ENCODE measurements at places on chromosomes 2 and 18.

- no peak for DNase-seq
These were observed 22.2 kb downstream of the INPP5D start for GRCh38 chr2:233082222-233082930.

DNA sequence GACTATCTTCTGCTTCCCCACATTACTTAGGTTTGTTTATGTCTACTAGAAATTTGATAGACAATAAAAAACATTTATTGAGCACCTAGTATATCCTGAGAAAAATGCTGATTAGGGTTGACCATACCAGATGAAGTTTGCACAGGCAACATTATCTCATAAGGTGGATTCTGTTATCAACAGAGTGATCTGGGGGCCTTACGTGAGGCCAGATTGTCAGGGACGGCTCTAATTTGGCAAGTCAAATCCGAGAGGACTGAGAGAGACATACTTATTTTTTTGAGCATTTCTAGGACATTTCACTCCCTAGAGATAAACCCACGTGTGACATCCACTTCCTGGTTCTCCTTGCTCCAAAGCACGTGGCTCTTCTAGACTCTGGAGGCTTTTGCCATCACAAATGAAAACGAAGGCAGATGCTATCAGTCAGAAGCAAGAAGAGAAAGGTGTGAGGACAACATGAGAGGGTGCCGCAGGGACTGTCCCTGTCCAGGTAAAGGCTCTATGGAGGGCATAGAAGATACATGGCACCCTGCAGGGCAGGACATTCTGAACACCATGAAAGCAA lies 168.0 kb upstream of the REV1 start:
- no peak for DNase-seq

- DNase-seq, result no peak
These were observed 260.4 kb upstream of the DSEL start for GRCh38 chr18:67776929-67777328.

- DNase-seq, result no peak
These were observed 1311.1 kb upstream of the NRXN1 start for GRCh38 chr2:52343010-52343409.

GRCh38 chr18:59228351-59228750 lies 8.4 kb downstream of the GRP start:
- no peak for DNase-seq

DNA sequence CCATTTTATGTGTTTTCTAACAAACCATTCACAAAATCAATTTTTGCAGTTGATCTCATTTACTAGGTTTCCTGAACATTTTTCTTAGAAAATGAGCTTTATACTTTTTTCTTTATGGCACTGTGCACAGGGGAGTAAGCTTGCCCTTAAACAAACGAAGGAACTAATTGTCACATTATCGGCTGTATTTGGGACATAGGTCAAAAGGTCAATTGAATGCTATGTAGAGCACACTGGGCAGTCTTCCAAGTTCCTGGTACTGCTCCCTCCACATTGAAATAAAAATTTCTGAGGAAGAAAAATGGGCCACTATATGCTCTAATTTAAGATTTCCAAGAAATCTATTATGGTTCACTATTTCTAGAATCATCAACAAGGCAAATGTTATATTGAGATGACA lies 93.6 kb upstream of the TMEFF2 start:
- DNase-seq, result no peak

GRCh38 chr18:68448736-68449135 lies 266.2 kb downstream of the TMX3 start:
- no peak for DNase-seq

DNA sequence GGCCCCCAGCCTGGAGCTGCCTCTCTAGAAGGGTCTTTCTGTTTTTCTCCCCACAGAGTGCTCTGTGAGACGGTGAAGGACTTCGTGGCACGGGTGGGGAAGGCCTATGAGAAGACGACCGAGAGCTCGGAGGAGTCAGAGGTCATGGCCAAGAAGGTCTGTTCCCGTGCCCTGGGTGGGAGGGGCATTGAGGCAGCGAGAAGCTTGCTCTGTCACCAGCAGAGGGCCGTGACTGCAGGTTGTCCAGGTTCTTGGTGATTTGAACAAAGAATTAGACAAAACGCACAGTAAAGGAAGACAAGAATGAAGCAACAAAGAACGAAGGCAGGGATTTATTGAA lies 93.9 kb downstream of the DGKD start:
- DNase-seq, result no peak

GRCh38 chr2:178484245-178485041 lies 4.2 kb downstream of the PLEKHA3 start:
- no peak for DNase-seq

Measured in activated CD8-positive, alpha-beta memory T cell treated with anti-CD3 and anti-CD28 coated beads for 4 hours (primary cell).